Smooth muscle cell of the brain vasculature (primary cell): ENCODE measurements at places on chromosomes 12 and 14.

- no peak for DNase-seq
These were observed 80.5 kb downstream of the BCL11B start for GRCh38 chr14:99191395-99192027.

GRCh38 chr12:128088926-128089325, 178.0 kb upstream of the TMEM132C start:
- no peak for DNase-seq

GRCh38 chr12:15049461-15050153, 76.8 kb downstream of the PDE6H start:
- no peak for DNase-seq

DNA sequence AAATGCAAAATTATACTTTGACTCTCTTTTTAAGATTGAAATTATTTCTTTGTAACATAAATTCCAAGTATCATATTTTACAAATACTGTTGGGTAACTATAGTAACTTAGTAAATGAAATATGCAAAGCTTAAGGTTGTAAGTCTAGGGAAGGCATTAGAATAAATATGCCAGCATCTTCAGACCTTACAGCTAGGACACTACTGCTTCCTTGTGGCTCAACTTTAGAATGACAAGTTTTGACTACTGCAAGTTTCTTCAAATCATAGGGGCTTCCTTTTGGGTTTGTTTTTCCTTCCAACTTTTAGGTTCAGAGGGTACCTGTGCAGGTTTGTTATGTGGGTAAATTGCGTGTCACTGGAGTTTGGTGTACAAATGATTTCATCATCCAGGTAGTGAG, 17.7 kb upstream of the ANP32D start:
- no peak for DNase-seq

DNA sequence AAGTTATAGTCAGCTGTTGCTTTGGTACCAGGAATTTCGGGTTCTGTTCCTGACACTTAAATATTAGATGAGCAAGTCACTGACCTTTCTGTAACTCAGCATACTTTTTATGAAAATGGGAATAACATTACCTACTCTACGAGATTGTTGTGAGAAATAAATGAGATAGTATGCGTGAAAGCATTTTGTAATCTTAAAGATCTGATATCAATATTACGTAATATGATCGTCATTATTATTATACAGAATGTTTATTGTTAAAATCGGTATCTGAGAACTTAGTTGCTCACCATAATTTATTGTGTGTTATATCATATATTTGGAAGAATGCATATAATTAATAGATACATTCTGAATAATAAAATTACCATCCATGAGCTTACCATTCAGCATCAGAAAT, 6.1 kb upstream of the NECAP1 start:
- DNase-seq: no peak
